Foreskin keratinocyte (primary cell): ENCODE measurements at places on chromosomes 7 and 10. TPM values are rescaled to one million over a fixed set of nuclear protein-coding genes. Genes with fewer than 3 reads are reported as not detected.

DNA sequence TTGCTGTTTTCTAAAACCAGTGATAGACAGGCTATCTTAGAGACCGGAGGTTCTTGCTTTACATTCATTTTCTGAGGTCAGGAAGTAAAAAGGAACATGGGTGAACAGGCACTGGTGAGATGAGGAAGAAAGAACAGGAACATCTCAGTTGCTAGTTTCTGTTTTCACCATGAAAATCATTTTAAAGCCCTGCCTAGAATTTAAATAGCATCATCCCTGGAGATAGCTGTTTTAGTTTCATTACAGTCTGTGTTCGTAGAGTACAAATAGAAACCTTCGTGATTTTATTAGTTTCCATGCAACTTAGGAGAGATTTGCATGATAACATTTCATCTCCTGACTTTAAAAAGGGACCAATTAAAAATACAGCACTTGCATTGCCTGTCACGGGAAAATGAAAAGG, 14.7 kb downstream of the KCNMA1 start:
- no peak for DNase-seq

TCAF2 gene
- total RNA-seq = 0.07 and 0.14 TPM in 2 replicates

DNA sequence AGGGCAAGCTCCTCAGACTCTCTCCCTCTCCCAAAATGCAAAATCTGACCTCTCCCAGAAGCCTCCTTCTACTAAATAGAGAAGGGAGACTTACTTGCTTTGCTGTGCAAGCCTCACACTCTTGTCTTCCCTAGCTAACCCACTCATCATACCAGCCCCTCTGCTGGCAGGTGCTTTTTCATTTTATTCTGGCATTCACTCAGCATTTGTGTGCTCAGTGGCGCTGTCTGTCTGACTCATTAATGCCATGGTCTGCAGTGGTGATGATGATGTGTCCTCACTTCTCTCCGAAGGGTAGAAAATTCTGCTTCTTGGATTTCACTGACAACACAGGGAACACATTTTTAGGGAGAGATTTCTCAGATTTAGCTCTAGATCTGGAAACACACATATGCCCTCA, 22.0 kb upstream of the BTRC start:
- DNase-seq = no peak

NRG3 gene
- total RNA-seq = not detected in 2 replicates
